Regular cardiac myocyte (primary cell): ENCODE measurements at places on chromosomes 2 and 18. TPM values are rescaled to one million over a fixed set of nuclear protein-coding genes. Genes with fewer than 3 reads are reported as not detected.

Gene DYNAP
- not detected in 2 replicates for total RNA-seq

Gene TPGS2
- 93.6 and 95.8 TPM in 2 replicates for total RNA-seq

Gene ATIC
- 17.8 and 50.2 TPM in 2 replicates for total RNA-seq

Gene HAAO
- total RNA-seq: 0.38 and 0.56 TPM in 2 replicates

Gene KLHL30
- total RNA-seq: 1.7 and 9.9 TPM in 2 replicates

Gene TNP1
- total RNA-seq: not detected in 2 replicates

Gene HOXD3
- 0.28 TPM in 1 of 2 replicates, not detected in the other for total RNA-seq

Gene TMX3
- 102 and 112 TPM in 2 replicates for total RNA-seq

Gene MC2R
- total RNA-seq: not detected in 2 replicates
